NCI-H2081 (cell line): ENCODE measurements at places on chromosomes 11 and 22.

DNA sequence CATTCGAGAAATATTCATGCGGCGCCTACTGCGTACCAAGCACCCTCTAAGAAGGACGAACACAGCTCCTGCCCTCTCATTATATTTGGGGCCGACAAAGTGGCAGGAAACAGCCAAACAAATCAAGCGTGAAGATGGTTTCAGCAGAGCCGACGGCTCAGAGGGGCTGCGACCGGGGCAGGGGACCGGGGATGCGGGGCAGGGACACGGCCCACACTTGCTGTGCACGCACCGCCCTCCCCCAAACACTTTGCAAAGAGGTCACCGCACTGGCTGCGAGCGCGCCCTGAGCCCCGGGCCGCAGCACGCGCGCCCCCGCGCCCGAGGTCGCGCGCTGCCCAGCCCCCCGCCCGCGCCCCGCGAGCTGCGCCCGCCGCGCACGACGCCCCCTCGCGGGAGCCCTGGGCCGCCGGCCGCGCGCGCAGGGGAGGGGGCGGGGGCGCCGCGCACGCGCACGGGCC lies 255 bp upstream of the SYNGR1 start:
- no peak for DNase-seq

DNA sequence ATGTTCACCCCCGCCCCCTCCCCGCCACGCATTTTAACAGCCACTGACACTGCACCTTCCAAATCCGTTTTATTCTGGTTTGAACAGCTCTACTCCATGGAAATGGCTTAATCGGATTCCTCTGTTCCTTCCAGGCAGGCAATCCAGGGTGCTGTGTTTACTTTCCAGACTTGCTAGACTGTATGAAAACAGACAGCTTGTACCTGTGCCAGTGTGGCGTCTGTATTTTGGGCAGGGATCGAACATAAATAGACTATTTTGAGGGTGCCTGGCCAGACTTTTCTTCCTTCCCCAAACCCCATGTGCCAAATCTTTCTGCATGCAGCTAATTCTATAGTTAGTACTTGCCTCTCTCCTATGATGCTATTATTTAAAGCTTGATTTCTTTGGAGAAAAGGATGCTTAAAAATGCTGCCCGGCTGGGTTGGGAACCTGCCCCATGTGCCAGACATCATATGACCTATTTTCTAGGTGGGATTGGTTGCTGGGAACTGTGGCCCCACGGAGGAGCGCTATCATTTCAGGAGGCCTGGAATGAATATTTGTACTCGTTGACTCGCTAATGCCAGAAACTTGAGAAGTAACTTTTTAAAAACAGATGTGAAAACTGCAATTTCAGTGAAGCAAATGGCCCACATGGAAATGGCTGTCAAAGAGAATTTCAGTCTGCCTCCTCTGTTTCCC lies 814.8 kb downstream of the BRD1 start:
- no peak for DNase-seq

DNA sequence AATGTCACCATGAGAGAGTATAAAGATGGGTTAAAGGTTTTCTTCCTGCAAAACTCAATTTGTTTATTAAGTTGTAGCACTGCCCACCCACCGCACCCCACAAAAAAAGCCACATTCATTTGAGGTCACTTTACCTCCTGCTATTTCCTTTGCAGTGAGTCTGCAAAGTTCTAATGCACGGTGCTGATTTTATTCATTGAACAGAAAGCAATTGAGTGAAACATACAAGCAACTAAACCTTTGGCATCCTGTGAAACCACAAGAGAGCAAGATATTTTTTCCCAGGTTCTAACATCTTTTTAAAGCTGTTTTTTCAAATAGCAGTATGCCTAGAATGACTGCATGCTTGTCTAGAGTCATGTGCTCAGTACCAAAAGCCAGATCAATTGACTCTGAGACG lies 39.0 kb downstream of the RRAS2 start:
- DNase-seq: no peak

GRCh38 chr22:49160261-49161001 lies 667.2 kb downstream of the BRD1 start:
- DNase-seq: no peak

DNA sequence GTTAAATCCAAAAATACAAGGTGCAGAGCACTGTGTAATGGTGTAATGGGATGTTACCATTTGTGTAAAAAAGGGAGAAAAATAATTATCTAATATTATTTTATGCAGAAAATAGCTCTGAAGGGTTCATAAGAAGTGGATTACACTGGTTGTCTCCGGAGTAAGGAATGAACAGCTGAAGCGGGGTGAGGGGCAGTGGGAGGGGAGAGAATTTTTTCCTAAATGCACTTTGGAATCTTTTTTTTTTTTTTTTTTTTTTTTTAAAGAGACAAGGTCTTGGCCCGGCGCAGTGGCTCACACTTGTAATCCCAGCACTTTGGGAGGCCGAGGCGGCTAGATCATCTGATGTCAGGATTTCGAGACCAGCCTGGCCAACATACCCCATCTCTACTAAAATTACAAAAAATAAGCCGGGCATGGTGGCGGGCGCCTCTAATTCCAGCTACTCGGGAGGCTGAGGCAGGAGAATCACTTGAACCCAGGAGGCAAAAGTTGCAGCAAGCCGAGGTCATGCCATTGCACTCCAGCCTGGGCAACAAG lies 6.8 kb upstream of the POLR3H start:
- DNase-seq: no peak

DNA sequence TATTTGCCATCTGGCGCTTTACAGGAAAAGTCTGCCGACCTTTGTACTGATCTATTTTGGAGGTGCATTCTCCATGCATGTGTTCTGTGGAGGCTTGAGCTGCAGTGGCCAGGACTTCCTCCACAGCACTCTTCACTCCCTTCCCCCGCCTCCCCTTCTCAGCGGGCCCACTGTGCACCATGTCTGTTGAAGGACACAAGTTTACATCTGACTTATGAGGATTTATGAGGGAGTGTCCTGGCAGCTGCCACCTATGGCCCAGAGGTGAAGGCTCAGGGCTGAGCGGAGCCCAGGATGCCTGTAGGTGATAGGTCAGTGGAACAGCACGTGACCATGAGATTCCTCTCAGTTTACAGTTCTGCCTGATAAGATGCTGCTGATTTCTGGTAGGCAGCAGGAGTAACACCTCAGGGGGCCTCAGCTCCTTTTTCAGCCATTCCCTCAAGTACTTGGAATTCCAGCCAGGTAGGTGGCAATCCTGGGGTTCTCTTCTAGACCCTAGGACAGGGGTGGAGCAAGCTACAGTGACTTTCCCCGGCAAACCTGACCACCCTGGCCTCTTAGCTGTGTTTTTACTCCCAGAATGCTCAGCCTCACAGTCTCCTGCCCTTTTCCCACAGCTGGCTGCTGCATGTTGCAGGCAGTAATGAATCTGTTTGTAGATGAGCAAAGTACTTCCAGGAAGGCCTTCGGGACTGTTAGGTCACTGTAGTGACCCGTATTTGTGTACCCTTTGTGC lies 59.9 kb downstream of the PPFIBP2 start:
- DNase-seq: no peak

DNA sequence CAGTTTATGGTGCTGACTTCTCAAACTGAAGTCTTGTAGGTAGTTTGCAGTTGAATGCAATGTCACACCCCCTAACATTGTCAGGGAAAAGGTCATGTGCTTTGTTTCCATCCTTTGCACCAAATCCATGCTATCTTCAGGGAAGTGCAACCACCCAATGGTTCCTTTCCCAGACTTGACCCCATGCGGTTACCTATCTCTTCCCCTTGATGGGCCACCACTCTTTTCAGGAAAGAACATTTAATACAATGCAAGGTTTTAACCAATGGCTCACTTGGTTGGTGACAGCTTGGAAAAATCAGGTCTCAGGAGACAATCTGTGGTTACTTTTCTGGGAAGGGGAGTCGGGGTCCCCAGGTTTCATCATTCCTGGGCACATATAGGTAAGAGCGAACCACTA lies 2.1 kb downstream of the ABTB2 start:
- no peak for DNase-seq

GRCh38 chr11:70240337-70240736 lies 30.2 kb upstream of the PPFIA1 start:
- DNase-seq: no peak

GRCh38 chr11:3655547-3655946 lies 10.6 kb downstream of the ART1 start:
- DNase-seq: no peak

- DNase-seq: no peak
These were observed 1423.9 kb downstream of the BRD1 start for GRCh38 chr22:48403521-48404403.

- DNase-seq: no peak
These were observed 240.6 kb downstream of the ETS1 start for GRCh38 chr11:128346804-128347203.

DNA sequence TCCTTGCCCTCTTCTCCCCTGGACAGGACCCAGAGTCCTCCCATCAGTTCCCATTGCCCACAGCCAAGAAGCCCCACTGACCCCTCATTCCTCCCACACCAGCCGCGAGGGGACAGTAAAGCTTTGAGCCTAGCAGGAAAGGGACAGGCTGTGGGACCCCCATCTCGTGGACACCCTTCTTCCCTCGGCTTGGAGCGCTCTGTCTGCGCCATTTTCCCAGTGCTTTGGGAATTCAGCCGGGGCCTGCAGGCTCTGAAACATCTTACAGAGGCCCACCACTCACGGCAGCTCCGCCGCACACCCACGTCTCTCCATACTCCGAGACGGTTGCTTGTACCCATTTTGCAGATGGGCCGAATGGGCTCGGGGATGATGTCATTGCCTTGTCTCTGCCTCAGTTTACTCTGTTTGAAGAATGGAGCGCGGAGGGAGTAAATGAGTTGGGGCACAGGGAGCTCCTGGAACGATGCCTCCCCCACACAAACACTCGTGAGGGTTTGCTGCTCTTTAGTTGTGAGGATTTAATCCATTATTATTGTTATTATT lies 447.7 kb downstream of the TBC1D22A start:
- no peak for DNase-seq

DNA sequence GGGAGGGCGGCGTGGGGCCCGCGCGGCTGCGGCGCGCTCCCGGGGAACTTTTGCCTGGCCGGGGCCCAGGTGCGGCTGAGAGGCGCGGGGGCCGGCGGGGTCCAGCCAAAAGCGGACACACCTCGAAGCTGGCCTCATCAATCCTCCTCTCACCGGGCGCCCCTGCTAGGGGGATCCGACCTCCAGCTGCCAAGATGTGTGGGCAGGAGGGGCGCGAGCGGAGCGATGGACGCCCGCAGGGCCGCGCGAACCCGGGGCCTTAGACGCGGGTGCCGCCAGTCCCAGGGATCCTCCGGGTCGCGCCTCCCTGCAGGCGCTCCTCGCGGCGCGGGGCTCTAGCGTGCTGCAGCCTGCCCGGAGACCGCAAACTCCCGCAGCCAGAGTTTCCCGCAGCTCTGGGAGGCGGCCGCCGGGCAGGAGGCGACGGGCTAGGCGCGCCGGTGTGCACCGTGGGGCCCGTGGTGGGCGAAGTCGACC lies 785 bp downstream of the IGSF9B start:
- peak; percentile 17 for DNase-seq
